ENCODE measurements at places on chromosomes 1 and 21. TPM values are rescaled to one million over a fixed set of nuclear protein-coding genes. Genes with fewer than 3 reads are reported as not detected.

GRCh38 chr1:225580238-225581099, 72.5 kb downstream of the ENAH start:
- DNase-seq = no peak

GRCh38 chr1:223106856-223107255, 36.2 kb downstream of the TLR5 start:
- DNase-seq = peak; percentile 3

- peak; percentile 76 for DNase-seq
These were observed 2.0 kb downstream of the SERINC2 start for GRCh38 chr1:31414980-31415370.

GRCh38 chr1:24085546-24085945, 26.4 kb downstream of the MYOM3 start:
- DNase-seq = peak; percentile 82

The C1QC gene
- not detected for total RNA-seq

All from RPMI7951 (cell line).